ENCODE measurements at places on chromosomes 5 and 9.

DNA sequence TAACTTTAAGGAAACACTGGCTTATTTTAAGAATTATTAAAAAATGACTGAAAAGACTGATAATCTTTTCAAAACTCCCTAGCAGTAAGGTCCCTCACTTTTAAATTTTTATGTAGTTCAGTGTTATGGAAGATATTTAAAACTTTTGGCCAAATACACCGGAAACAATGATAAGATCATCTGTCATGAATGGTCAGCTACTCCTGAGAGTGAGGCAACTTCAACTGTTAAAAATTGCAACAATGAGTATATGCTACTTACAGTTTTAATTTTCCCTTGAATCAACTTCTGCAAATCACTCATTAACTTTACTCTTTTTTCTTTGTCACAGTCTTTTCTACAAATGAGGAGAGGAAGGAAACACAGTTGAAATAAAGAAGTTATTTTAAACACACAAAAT lies 10.8 kb downstream of the PUM3 start:
- DNase-seq, result no peak

- DNase-seq, result no peak
Observed at GRCh38 chr9:136613824-136614371, 48.8 kb upstream of the EGFL7 start.

GRCh38 chr9:131095666-131096268 lies 564 bp upstream of the AIF1L start:
- DNase-seq, result no peak

DNA sequence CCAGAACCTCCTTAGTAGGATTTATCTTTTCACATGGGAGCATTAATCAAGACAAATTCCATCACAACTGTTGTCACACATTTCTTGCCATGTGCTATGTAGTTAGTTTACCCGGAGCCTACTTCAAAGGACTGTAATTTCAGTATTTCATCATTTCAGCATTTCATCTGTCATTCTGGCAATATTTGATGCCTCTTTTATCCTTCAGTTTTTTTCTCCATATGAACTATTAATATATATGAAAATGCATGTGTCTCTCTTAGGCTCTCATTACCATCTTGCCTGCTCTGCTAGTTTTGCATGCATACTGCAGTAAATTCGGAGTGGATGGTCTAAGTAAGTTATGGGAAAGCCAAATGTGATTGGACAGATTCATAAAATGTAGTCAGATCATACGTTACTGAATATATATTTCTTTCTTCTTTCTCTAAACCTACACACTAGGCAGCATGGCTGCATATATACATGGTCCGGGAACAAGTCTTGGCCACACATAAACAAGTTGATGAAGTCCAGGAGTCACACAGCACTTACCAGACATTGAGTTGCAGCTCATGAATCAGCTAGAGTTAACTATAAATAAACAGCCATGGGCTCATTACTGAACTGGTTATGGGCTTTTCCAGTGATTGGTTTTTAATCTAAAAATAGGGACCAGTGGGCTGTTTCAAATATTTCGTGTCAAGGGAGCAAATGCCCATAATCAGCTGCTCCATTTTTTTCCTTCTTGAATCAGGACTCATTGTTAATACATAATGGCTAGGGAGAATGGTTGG lies 46.6 kb downstream of the SPATA31D1 start:
- DNase-seq, result no peak

DNA sequence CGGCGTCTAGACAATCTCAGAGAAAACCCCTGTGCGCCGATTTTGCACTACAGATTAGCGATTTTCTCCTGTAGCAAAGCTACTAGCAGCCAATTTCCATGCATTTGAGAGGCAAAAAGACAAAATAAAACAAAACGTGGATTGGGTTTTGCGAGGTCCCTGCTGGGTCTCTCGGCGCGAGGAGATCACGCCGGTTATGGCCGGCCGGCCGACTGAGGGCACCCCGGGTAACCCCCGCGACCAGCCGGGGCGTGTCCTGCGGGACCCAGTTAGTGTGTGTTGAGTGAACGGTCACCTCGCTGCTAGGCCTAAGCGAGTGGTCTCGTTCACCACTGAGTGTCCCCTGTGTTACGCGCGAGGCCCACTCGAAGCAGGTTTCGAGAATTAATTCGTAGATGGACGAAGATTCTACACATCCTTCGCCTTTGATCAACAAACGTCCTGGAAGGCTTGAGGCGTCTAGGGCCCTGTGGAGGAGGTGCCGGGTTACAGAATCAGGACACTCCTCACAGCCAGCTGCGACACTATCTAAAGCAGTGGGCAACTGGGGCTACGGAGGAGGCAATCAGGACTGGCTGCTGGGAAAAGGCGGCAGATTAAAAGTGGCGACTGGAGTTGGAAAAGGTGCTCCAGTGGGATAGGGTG lies 764 bp upstream of the VDAC1 start:
- DNase-seq, result peak; percentile 50

DNA sequence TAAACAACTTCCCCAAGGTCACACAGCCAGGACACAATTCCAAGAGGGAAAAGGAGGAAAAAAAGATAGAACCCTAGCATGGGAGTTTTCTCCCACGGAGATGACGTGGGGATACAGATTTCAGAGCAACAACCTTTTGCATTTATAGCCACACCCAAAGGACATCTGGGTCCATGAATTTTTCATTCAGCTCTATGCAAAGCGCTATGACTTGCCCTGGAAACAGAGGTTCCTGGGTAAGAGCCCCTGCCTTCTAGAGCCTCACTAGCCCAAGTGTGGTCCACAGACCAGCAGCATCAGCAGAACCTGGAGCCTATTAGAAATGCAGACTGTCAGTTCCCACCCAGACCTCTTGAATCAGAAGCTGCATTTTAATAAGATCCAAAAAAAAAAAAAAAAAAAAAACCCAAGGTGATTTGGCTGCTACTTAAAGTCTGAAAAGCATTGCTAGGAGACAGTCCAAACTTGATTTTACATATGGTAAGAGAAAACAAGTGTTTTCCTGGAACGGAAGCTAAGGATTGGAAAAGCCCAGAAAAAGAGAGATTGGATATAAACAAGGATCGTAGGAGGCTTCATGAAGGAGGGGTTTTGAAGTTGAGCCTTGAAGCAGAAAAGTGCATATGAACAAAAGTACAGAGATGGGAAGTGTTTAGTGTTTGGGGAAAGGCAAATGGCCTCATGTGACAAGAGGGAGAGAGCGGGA lies 17.6 kb upstream of the ADAM19 start:
- DNase-seq, result no peak

DNA sequence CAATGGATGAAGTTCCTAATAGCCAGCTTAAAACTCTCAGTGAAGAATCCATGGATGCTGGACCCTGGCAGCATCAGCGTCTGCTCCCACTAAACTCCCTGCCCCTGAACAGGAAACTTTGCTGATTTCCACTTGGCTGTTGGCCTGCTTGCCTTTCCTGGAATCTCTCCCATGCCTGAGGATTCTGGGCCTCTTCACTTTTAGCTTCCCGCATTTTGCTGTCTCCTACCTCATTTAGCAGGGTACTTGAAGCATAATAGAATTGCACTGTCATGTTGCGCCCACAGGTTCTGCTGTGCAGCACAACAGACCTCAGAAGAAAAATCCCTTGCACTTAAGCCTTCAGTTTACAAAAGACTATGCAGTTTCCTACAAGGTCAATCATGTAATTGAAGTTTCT lies 127.6 kb downstream of the DROSHA start:
- no peak for DNase-seq

GRCh38 chr9:137564134-137564533 lies 12.5 kb downstream of the MRPL41 start:
- DNase-seq, result no peak

DNA sequence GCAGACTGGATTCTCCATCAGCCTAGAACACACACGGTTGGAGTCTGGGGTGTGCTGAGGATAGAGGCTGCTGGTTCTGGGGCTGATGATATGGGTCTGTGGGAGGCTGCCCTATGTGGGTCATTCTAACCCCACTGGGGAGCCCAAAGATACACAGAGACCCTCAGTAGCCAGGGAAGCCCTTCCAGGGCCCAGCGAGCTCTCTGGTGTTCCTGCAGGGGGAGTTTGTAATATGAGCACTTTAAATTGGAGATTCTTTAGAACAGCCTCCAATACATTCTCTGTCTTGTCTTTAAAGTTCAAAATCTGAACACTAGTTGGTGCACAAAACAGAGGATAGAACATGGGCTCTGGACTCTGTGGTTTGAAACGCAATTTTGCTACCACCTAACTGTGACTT lies 2.4 kb downstream of the ACTL7A start:
- DNase-seq, result no peak

- DNase-seq, result no peak
Observed at GRCh38 chr5:2847608-2848007, 96.1 kb upstream of the IRX2 start.

GRCh38 chr5:110224050-110224449 lies 502.4 kb downstream of the TMEM232 start:
- DNase-seq, result no peak

DNA sequence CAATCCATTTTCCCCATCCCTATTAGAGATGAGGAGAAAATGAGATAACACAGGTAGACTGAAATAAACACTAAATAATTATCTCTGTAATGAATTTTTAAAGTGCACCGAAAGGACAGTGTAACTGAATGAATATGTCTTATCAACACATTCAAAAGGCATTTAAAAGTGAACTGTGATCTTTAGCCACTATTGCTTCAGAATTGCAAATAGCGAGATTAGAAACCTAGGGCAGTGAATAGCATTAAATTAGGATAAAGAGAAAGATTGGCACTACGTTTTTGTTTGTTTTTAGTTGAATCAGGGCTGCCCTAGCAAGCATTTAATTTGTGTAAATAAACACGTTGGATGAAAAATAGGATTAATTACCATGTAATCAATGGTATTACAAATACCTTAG lies 537.5 kb downstream of the ELAVL2 start:
- DNase-seq, result no peak

DNA sequence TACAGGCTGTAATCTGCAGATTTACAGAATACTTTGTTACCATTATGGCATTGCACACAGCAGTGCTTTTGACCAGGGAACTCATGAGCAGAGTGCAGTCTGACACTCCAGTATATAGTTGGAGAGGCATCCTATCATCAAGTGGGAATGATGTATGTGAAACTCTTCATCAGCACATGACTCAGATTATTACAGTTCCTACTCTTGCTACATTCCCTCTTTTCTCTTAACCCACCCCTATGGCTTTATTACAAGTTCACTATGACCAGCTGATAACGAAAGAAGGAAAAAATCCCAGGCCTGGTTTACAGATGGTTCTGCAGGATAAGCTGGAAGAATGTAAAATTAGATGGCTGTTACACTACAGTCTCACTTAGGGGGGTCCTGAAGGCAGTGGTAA lies 385.9 kb downstream of the RASEF start:
- no peak for DNase-seq

DNA sequence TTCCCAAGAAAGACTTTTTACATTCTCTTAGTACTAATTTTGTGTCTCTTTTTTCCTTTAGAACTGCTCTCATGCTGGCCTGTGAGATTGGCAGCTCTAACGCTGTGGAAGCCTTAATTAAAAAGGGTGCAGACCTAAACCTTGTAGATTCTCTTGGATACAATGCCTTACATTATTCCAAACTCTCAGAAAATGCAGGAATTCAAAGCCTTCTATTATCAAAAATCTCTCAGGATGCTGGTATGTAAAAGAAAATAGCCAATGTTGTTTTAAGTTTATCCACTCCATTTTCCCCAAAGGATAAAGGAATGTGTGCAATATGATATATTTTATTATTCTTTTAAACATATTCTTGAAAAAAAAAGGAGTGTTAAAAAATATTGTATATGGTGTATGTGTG lies 27.3 kb upstream of the TTC23L start:
- DNase-seq, result no peak

GRCh38 chr9:10274175-10274574 lies 338.6 kb downstream of the PTPRD start:
- DNase-seq, result no peak

DNA sequence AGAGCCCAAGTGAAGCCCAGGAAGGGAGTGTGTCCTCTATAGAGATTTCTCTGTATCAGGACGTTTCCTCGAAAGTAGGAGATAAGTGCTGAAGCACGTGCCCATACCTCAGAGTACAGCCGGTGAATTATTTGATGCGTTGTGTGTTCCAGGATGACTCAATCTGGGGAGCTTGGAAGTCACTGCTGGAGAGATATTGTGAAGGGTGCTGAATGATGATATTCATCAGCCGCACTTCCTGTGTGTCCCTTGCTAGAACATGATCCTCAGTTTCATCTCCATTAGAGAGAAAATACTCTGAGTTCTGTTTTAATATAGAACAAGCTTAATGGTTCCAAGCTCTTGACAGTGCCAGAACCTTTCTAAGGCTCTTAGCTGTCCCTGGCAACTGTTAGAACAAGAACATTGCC lies 402.3 kb upstream of the ADAMTSL1 start:
- no peak for DNase-seq

GRCh38 chr9:136025481-136025880 lies 64.3 kb upstream of the UBAC1 start:
- DNase-seq, result no peak

DNA sequence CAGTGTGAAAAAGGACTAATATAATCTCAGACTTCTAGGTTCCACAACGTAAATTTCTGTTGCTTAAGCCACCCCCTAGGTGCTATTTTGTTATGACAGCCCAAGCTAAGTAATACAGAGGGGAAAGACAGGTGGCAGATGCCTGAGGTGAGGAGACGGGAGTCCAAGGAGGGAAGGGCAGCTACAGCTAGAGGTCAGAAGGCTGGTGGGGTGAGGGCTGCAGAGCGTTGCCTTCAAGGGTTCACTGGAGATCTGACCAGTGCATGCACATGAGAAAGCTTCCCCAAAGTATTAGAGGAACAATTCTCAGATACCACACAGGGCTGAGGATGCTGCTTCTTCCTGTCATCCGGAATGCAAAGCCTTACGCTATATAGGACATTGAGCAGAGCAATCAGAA lies 104.7 kb upstream of the IRX4 start:
- no peak for DNase-seq

GRCh38 chr5:106699796-106700195 lies 970.9 kb downstream of the EFNA5 start:
- no peak for DNase-seq

DNA sequence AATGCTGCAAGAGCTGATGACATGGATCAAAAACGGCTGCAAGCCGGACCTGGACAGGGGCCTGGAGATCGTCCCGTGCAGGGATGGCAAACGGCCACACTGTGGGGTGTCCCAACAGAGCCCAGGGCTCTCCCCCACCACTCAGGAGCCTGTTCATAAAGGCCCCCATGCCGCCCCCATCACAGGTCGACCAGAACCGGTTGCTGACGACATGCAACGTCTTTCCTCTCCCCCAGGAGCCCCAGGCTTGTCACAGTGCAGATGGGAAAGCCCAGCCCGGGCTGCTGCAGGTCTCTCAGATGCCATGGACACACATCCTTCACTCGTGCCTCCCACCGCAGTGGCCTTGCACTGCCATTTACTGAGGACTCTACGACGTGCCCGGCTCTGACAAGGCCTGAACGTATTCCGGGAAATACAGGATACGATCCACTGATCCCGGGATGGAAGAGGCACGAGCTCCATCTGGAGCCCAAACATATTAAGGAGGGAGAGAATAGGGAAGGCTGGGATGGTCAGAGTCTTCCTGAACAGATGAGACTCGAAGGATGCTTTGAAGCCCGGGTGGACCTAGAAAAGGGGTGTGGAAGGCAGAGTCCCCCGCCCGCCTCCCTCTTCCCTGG lies 76.5 kb upstream of the SARDH start:
- DNase-seq, result no peak

Measured in liver (tissue), 10 donors.